ENCODE measurements at places on chromosomes 2 and 18.

- DNase-seq = no peak
Observed at GRCh38 chr2:196224756-196225155, 53.4 kb upstream of the STK17B start.

- DNase-seq = peak; percentile 27
Observed at GRCh38 chr2:774436-774835, 97.2 kb upstream of the TMEM18 start.

DNA sequence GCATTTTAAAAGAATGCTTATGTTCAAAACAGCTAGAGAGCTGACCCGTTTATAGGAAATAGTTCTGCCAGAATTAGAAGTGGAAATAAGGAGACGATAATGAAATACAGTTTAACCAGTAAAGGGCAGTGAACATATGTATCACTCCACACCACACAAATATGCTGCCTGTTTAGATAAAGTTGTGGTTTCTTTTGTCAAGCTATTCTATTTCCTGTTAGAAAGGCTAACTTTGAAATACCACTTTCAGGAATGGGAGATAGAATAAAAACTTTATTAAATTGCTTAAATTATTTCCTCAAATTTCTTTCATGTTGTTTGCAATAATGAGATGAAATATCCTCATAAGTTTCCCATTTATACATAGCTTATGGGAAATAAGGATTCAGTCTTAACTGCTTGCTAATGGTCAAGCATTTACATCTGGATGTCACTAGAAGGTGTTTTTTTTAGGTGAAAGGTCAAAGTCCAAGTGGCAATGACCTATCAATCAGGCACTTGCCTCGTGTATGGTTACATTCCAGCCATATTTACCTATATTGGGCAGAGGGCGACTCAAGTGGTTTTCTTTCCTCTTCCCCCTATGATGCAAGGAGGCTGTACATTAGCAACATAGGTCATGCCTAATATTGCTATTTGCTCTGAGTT is 148.9 kb downstream of the ZEB2 start:
- no peak for DNase-seq

GRCh38 chr18:3262234-3263131 is 550 bp downstream of the MYL12B start:
- no peak for DNase-seq

- no peak for DNase-seq
Observed at GRCh38 chr2:174035981-174036742, 71.0 kb upstream of the SP3 start.

DNA sequence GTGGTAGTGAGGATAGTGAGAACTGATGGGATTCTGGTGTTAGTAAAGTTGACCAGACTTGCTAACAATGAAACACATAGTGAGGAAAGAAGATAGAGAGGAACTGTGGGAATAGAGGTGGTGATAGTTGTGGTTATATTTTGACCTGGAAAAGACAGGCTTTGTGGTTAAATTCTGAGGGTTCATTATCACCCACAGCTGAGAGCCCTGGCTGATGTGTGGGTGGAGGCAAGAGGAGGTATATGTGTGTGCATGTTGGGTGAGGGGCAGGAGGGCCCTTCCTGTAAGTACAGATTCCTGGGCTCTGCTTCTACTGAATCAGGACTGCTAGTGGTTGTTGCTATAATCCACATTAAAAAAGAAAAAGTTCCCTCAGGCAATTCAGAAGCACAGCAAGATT is 26.2 kb upstream of the TMEM163 start:
- DNase-seq = no peak

- DNase-seq = no peak
Observed at GRCh38 chr2:155111070-155111469, 412.6 kb downstream of the KCNJ3 start.

DNA sequence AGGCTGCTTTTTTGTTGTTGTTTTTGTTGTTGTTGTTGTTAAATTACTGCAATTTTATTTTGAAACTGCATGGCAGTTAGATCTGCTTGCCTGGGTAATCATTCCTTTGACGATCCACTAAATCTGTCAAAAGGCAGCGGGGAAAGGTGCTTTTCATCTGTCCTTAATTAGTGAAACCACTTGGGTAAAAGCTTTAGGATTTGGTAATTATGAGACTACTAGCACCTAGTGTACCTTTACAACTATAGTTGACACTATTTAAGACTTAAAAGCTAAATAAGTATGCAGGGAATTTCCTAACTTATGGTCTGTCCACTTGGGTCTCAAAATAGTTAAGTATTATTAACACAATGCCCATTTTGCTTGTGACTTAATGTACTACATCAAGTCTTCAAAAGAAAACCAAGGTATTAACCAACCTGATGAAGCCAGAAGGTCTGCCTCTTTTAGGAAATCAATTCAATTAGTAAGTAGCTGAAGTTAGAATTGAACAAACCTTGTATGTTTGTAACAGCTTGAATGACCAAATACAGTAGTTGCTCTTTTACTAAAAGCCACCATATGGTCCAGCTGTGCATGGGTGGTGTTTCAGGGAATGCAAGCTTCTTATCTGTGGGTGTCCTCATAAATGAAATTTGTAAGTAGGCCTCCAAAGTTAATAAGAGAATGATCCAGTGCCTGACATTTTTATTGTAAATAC is 44.8 kb downstream of the NAB1 start:
- no peak for DNase-seq

DNA sequence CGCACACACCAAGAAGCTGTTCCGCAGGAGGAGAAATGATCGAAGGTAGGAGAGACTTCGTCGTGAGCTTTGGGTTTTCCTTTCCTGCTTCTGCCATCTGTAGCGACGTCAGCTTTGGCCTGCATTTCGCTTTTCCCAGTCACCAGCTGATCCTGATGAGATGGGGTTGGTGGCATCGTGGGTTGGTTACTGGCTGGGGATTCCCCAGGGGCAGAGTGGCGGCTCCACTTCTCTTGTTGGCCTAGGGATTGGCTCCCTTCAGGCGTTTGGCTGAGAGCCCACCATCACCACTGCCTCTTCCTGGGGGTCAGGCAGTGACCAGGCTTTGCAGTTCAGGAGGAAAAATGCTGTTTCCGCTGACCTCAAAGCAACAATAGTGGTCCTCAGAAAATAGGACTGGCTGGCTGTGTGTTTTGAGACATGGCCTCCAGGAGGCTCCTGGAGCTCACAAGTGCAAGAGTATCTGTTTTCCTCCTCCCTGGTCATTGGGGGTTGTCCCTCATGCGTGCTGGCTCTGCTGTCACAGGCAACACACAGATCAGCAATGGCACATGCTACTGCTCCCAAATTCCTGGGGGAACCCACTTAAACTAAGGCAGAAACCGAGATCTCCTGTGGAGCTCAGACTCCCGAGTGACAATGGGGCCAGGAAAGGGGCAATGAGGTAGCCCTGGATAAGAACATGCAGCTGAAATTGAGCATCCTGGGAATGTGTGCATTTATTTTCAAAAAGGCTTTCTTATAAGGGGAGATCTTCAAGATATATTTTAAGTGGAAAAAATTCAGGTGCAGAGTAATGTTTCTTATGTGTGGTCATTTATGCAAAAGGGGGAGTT is 173.0 kb downstream of the CTIF start:
- DNase-seq = no peak

DNA sequence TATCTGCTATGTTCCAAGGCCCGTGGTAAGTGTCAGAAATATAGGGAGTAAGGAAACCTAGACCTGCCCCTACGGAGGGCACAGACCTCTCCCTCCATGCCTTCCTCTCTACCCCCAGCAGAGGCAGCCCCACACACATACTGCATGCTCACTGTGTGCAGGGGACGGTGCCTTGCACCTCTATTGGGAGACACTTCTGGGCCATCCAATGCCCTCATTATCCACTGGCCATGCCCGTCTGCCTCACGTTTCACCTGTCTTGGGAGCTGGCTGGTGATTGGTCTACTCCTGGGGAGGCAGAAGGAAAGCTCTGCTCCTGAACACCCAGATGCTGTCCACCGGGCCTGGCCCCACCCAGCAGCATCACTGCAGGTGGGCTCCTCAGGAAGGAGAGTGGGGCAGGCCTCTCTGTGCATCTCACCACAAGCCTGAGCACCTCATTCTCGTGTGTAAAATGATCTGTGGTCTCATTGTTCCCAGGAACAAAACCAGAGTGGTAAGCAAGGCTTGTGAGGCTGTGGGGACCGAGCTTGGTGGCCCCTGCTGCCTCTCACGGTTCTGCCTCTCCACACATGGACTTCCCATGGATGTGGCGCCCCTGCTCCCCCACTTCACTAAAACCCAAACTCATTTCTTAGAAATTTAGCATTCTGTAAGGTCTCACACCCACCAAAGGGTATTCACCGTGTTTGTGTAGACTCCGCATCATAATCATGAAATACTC is 312.5 kb upstream of the HS6ST1 start:
- DNase-seq = no peak

GRCh38 chr2:195898505-195899191 is 170.0 kb downstream of the DNAH7 start:
- DNase-seq = no peak

GRCh38 chr2:195475336-195475735 is 181.7 kb upstream of the SLC39A10 start:
- no peak for DNase-seq

DNA sequence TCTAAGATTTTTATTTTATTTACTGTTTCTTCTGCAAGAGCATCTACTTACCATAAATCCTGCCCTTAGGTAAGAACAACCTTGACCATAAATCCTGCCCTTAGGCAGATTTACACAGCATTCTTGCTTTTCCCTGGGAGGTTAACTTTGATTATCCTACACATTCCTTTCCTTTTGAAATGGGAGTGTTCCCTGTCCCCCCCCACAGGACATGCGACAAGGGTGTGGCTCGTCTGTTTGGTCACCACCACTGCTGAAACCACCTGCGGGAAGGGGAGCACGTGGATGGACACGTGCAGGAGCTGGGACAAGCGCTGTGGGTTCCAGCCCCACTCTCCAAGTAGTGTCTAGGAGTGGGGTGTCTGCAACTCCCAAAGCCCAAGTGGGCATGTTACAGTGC is 239.3 kb upstream of the SP5 start:
- DNase-seq = no peak

DNA sequence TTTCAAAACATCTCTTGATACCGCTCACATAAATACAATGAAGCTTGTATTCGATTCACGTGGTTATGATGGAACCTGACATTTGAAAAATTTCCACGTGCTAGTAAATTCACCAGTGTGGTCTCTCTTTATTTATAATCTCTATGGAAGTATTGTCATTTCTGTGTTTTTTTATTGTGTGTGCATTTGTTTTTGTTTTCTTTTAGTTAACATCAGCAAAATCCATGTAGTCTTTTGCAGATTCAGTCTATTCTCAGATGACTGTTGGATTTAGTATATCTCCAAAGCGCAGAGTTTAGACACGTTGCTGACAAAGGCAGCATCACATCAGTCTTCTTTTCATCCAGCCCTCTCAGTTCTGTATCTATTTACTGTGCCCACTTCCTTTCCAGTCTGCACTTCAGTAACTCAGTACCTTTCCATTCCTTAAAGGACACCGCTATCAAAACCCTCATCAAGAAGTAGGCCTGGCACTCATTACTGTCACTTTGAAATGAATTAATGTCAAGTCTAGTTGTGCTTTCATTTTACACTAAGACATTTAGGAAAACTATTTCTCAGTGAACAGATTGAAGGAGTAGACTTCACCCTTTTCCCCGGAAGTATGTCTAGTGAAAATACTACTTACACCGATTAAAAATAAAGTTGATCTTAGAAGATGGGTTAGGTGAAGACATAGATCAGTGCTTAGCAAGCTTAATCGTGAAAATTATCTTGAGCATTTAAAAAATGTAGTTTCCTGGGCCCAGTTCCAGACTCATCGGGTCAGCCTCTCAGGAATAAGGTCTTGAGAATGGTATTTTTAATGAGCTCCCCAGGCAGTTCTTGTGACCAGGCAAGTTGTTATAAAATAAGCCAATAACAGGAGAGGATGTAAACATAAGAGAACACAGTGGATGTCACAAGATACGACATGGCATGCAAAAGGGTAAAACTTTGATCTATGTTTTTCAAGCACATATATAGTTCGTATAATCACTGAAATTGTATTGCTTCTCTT is 506.8 kb upstream of the ZEB2 start:
- no peak for DNase-seq

GRCh38 chr2:168426861-168427260 is 29.2 kb upstream of the CERS6 start:
- no peak for DNase-seq

DNA sequence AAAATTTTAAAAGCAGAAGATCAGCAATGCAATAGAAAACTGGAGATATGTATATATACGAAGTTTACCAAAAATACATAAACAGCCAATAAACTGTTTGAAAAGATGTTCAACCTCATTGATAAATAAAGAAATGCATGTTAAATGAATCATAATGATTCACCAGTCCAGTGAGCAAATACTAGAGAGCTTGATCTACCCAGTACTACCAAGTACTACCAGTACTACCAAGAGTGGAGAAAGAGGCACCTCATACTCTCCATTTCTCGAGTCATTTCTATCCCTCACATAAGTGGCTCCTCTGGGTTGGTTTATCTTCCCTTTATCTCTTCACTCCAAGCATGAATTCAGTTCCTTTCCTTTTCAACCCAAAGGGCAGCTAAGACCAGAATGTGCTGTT is 138.9 kb downstream of the MREG start:
- no peak for DNase-seq

GRCh38 chr2:148253685-148254084 is 232.8 kb downstream of the MBD5 start:
- peak; percentile 11 for DNase-seq

- DNase-seq = no peak
Observed at GRCh38 chr2:241228081-241228859, 39.8 kb downstream of the ANO7 start.

DNA sequence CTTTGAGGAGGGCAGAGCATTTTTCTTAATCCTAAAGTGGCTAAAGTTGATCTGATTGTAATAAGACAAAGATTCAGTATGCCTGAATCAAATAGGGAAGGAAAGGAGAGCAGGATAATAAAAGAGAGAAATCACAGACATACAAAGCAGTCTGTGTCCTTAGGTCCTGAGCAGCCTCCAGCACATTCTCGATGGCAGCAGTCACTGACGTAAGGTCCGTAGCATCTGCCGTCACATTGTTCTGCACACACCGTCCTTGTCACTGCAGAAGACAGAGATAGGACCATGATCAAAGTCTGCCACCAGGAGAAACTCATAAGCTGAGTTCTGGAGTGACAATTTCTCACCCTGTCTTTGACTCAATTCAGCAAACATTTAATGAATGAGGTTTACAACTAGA is 813.7 kb downstream of the ERBB4 start:
- DNase-seq = no peak

Measured in iPS DF 6.9 (cell line).